ENCODE measurements at places on chromosomes 1 and 21.

DNA sequence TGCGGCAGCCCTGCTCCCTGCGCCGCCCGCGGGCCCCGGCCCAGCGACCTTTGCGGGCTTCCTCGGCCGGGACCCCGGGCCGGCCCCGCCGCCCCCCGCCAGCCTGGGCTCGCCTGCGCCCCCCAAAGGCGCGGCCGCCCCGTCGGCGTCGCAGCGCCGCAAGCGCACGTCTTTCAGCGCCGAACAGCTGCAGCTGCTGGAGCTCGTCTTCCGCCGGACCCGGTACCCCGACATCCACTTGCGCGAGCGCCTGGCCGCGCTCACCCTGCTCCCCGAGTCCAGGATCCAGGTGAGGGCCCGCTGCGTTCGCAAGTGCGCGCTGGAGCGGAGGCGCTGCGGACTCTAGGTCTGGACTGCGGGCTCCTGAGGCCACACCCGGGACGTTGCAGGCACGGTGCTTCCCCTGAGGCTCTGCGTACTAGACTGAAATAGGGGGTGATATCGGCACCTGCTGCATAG, 351 bp downstream of the MIXL1 start:
- peak; percentile 26 for DNase-seq

DNA sequence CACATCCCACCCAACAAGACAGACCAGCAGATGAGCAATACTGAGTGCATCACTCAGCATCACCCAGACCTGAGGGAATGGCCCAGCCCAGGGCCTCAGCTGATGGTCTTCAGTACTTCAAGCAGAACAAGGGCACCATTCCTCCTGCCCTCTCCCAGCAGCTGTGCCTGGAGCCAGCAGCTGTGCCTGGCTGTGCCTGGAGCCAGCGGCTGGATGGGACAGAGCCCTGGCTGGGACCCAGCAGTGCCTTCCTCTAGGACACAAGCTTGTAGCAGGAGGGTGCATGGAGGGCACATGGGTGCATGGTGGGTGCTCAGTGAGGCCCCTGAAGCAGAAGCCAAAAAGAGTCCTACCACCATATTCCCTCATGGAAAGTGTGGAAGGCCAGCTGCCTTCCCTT, 583.8 kb downstream of the NPHP4 start:
- DNase-seq: no peak

DNA sequence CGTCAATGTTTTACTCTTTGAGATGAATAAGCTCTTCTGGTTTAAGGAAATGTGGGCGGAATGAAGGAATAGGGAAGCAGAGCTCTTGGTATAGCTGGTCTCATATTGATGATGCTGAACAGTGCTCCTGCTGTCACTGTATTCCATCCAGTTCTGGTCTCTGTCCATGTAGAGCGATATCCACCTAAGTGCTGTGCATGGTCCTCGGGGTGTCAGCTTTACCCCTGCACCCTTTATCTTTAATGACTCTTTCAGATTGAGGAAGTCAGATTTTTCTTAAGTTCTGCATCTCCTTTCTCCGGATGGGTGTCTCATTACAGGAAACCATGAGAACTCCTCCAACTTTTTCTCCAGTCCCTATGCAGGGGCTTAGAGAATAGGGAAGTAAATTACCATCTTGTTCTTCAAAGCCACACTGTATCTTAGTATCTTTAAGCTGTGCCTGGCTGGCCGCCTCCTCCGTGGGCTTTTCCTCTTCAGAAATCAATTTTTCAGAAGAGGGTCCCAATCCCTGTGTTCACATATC, 52.9 kb downstream of the PDE4B start:
- DNase-seq: no peak

GRCh38 chr1:28176492-28177470, at the start of gene PTAFR:
Gene PTAFR, minus strand, starts transcription at chr1:28176690. Its CDS starts 25,669 bp downstream, at chr1:28151021.
- DNase-seq: no peak

DNA sequence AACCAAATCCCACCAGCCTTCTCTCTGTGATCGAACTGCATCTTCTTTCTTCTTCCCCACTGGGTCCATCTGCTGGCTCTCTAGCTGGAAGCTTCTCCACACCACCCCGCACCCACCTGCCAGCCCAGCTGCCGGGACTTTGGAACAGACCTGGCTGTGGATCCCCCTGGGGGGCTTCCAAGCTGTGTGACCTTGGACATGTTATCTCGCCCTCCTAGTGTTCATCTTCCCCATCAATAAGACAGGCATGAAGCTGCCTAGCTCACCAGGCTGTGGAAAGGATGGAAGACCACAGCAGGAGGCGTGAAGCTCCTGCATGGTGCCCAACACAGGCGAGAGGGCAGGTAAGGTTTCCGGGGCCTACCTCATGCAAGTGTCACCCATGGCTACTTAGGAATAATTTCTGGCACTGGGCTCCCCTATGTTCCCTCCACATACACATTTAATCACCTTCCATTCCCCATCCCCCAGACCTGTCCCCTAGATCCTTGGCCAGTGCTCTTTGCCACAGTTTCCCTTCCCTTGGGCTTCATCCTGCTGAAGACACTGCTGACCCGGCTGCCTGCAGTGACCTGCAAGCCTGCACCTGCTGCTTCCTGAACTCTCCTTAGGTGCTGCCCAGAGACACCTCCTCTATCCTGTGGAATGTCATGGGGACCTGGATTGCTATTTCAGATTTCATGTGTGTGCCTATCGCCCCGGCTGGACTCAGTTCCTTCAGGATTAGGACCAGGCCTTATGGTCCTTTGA, 13.2 kb upstream of the C2CD2 start:
- no peak for DNase-seq

GRCh38 chr1:162373541-162374260, 3.0 kb downstream of the SPATA46 start:
- no peak for DNase-seq

DNA sequence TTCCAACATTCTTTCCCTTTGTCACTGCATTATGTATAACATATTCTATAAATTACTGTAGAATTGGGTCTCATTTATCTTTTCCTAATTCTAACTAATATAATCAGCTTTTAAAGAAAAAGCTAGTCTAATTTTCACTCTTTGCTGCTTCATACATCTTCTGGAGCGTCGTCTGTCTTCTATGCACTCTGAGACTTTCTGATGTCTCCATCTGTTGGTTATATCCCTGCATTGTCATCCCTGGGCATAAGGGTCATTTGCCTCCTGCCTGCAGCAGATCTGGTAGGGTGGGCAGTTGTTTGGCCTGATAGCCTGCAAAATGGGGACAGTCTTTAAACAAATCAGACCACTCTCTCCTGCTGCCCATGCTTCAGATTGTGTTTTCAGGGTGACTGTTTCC, 40.8 kb upstream of the DYNLT5 start:
- no peak for DNase-seq

- DNase-seq: no peak
Measured at GRCh38 chr1:11558276-11558675, 79.3 kb downstream of the DISP3 start.

DNA sequence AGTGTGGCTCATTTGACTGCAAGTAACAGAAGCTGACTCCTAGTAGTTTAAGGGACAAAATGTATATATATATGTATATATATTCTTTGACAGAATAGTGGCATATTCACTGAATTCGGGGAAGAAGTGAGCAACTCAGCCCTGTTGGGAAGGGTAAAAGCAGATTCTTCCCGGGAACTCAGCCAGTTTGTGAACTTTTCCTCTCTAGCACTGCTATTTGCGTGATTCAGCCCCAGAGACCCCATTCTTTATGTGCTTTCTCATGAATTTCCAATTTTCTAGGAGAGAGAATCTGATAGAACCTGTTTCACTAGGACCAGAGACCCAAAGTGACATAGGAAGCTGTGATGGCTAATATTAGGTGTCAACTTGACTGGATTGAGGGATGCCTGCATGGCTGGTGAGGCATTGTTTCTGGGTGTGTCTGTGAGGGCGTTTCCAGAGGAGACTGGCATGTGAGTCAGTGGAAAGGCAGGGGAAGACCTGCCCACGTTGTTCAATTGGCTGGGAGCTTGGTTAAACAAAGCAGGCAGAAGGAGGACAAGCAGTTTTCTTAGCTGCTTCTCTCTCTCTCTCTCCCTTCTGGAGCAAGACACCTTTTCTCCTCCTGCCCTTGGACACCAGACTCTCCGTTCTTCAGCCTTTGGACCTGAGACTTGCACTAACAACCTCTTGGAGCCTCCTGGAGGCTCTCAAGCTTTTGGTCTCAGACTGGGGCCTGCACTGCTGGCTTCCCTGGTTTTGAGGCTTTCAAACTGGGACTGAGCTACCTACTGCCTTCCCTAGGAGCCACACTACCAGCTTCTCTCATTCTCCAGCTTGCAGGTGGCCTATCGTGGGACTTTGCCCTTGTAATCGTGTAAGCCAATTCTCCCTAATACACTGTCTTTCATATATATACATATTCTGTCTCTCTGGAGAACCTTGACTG, 93.4 kb upstream of the KCNK1 start:
- no peak for DNase-seq

Data from endothelial cell of umbilical vein (primary cell).